ENCODE measurements at places on chromosomes 16 and 17.

GRCh38 chr17:8158267-8159031 lies 4.3 kb downstream of the VAMP2 start:
- DNase-seq = peak; percentile 92

GRCh38 chr17:4440690-4441686 lies 7.2 kb downstream of the SPNS3 start:
- no peak for DNase-seq

DNA sequence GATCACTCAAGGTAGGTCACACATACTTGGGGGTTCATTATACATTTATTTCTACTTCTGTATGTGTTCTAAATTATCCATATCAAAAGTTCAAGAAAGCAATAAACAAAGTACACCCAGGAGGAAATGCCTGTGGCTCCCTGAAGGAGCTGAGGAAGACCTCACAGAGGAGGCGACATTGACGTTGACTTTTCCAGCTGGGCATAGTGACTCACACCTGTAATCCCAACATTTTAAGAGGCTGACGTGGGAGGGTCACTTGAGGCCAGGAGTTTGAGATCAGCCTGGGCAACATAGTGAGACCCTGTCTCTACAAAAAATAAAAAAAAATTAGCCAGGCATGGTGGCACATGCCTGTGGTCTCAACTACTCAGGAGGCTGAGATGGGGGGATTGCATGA lies 16.3 kb downstream of the ITGAD start:
- no peak for DNase-seq

- no peak for DNase-seq
These were observed 38.7 kb upstream of the RHOT1 start for GRCh38 chr17:32103476-32104113.

DNA sequence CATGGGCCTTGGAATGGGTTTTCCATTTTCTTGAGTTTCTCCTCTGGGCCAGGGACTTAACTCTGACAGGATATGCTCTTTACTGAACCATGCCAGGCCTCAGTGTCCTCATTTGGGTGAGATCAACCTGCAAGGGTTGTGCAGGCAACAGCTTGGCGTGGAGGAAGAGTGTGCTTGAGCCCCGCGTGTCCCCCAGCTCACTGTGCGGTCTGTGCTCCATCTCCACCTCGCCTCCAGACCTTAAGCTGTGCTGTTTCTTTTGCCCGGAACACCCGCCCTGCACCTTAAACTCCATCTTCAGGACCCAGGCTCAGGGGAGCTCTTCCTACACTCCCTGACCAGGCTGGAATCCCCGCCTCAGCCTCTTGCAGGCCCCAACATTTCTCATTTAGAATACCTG lies 9.7 kb downstream of the RUSF1 start:
- DNase-seq = no peak

DNA sequence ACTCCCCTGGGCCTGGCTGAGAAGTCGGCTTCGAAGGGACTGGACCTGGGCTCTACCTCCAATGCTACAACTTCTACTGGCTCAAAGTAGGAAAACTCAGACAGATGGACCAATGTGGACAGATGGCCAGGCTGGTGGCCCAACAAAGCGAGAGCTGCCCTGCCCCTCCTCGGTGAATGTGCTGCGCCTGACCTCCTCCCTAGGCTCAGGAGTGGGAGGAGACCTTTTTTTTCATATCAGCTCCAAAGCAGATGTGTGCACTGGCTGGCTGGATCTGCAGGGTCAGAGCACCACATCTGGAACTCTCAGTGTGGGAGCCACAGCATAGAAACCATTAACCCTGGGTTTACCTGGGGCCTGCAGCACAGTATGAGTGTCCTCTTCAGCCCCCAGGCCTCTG lies 20.8 kb downstream of the ATP6V0D1 start:
- no peak for DNase-seq

DNA sequence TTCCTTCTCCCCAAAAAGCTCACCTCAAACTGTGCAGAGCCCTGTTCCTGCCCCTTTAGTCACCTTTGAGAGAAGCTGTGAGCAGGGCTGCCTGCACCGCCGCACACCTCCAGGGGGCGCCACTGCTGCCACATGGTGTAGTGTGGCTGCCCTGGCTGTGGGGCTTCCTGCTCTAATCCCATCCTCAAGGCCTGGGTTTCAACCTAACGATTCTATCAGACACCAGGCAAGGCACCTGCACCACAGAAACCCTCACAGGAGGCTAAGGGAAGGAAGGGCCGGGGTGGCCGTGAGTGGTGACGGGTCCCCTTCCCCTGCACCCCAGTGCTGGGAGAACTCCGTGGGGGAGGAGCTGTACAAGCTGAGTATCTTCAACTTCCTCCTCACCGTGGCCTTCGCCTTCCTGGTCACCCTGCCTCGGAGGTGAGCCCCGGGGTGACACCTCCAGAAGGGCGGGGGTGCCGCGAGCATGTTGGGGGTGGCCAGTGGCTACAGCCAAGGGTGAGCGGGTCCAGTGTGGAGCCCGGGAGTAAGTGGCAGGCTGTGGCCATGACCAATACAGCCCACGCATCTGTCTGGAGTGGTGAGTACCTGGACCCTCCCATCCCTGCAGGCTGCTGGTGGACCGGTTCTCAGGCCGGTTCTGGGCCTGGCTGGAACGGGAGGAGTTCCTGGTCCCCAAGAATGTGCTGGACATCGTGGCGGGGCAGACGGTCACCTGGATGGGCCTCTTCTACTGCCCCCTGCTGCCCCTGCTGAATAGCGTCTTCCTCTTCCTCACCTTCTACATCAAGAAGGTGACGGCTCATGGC lies 7.0 kb downstream of the TMC8 start:
- peak; percentile 67 for DNase-seq

- DNase-seq = no peak
These were observed 590.6 kb upstream of the SOX9 start for GRCh38 chr17:71530248-71530647.

DNA sequence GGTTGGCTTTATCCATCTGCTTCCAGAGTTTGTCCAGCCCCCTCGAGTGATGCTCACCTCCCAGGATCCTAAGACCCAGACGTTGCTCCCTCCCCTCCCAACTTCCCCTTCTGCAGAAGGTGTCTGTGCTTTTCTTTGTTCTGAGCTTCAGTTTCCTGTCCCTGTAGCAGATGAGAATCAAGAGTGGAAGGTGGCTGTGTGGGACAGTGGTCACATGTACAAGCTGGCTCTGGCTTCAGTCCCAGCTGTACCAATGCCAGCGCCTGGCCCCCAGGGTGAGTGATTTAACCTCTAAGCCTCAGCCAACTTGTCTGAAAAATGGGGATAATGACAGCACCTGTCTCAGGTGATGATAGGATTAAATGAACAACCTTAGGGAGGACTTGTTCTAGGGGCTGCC lies 7.7 kb downstream of the PRR15L start:
- DNase-seq = no peak

DNA sequence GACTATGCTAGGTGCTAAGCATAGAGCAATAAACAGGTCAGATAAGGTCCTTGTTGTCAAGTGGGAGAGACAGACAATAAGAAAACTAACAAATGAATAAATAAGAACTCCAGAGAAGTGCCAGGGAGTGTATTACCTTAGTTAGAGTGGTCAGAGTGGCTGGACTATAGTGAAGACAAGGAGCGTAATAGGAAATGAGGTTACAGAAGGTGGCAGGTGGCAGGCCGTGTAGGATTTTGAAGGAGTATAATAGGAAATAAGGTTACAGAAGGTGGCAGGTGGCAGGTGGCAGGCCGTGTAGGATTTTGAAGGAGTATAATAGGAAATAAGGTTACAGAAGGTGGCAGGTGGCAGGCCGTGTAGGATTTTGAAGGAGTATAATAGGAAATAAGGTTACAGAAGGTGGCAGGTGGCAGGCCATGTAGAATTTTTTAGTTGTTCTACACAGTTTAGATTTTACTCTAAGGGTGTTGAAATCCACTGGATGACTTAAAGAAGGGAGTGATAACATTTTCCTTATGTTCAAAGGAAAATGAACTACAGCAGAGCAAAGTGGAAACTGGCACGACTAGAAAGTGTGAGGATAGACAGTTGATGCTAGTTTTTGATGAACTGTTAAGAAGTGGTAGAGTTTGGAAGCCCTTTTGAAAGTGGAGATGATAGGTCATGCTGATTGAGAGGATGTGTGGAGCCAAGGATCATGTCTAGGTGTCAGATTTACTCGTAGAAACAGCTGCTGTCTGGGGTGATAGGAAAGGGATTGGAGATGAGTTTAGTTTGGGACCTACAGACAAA lies 3.6 kb upstream of the KRTAP3-1 start:
- DNase-seq = no peak

DNA sequence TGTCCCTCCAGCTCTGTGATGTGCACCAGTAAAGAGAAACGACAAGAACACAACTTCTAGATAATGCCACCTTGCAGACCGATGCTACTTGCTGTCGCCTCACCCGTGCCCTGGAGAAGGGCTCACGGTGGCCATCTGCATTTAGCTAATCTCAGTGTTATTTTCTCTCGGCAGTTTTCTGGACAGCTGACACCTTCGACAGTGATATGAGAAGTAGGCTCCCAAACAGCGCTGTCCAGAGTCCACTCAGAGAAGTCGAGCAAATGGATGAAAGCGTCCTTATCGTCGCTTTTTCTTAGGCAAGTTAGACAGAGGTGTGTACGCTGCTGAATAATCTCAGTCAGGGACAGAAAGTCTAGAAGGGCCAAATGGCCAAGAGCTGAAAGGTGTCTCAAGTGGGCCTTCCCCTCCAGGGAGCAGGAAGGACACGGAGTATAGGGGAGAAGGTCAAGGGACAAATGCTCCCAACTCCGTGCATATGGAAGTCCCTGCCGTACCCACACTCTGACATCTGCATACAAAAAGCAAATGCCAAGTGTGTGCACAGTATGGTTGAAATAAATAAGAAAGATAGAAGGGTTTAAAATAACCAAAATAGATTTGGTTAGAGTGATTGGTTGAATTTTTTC lies 42.4 kb upstream of the MYOCD start:
- no peak for DNase-seq

DNA sequence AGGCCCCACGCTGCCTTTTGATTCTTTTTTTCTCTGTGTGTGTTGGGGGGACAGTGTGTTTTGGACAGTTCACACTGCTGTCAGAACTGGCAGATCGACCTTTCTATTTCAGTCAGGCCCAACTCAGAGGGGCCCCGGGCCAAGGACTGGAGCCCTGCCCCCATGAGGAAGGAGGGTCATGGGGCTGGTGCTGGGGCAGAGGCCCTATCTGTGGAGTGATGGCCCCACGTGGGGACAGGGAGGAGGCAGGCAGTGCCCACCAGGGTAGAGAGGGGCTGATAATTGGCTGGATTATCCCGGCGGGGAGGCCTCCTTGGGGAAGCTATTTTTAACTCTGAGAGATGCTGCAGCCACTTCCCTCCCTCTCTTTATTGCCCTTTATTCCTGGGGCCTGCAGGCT lies 5.7 kb upstream of the KCNJ12 start:
- DNase-seq = no peak

DNA sequence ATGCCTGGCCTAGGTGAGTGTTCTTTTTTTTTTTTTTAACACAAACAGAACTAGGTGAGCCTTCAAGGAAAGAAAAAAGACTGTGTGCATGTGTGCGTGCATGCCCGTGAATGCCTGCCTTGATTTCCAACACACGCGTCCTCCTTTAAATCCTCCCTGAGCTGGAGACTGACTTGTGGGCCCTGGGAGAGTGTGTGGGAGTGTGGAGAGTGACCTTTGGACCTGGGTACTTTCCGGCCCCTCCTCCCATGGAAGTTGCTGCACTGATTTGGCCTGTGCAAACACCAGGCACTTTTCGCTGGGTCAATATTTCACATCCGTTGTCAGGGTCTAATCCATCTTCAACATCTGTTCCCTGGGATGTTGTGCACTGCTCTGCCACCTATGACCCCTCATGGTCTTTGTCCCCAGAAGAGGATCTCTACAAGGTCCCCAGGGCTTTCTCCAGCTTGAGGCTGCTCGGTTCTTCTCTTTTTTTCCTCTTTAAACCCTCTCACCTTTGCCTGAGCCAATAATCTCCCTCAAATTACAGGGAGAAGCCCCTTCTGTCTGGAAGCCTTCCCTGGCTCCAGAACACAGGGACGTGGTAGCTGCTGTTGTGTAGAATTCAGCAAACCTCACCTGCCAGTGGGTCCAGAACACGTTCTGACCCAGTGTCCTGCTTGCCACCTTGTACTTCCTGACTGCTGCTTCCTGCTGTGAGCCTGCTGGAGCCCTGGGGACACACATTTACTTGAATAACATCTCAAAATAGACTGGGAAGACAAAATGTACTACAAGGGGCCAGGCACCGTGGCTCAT lies 20.8 kb upstream of the ATP5MC1 start:
- DNase-seq = no peak

GRCh38 chr17:64382061-64382583 lies 8.5 kb downstream of the PECAM1 start:
- DNase-seq = no peak

DNA sequence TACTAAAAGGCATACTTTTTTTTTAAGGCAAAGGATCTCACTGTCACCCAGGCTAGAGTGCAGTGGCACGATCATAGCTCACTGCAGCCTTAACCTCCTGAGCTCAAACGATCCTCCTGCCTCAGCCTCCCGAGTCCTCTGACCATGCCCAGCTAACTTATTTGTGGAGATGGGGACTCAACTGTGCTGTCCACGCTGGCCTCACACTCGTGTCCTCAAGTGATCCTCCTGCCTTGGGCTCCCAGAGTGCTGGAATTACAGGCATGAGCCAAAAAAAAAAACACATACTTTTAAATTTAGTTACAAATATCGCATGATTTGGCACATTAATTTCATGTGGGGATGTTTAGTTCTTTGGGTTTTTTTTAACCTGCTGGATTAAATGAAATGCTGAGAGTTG lies 207.7 kb upstream of the CHMP6 start:
- DNase-seq = no peak

DNA sequence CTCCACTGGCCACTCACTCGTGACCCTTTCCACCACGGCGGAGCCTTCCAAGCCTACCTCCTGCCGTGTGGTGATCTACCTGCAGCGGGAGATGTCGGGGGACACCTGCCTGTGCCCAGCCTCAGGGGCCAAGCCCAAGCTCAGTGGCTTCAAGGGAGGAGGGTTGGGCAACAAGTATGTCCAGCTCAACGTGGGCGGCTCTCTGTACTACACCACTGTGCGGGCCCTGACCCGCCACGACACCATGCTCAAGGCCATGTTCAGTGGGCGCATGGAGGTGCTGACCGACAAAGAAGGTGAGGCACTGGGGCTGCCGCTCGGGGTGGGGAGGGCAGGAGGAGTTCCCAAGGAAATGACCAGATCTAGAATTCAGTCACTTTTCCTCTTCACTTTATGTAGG lies 3.9 kb downstream of the TNFAIP1 start:
- no peak for DNase-seq

DNA sequence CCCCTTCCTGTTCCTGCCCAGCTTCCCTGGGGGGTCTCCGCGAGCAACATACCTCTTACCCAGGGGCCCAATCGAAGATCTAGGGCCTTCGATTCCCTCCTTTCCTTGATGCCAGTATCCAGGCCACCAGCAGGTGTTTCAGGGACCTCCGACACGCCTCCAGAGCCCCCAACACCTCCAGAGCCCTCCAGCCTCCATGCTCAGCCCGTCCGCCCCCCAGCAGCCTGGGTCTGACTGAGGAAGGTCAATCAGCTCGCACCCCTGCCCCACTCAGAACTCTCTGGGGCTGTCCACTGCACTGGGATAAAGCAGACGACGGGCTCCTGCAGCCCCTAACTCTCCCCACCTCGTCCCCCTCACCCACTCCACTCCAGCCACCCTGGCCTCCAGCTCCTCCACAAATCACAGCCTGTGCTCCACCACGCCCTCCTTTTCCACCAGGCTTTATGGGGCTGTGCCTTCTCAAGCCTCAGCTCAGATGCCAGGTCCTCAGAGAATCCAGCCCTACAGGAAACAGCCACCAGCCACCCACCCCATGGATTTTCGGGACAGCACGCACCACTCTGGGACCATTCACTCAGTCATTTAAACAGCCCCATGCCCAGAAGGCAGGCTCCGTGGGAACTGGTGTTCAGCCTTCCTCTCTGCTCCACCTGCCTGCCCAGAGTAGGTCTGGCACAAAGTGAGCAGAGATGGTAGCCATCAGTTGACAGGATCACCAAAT lies 247.1 kb downstream of the RBFOX3 start:
- DNase-seq = no peak

Data from activated CD4-positive, alpha-beta T cell treated with anti-CD3 and anti-CD28 coated beads, Interleukin-2, Interleukin-4, amounts not matched to agents 100 ng/mL and 50 ng/mL, durations not matched to agents 16 hours and 8 hours (primary cell).